ENCODE measurements at places on chromosomes 5 and 9.

GRCh38 chr5:54098267-54098666 is 212.1 kb downstream of the ARL15 start:
- DNase-seq, result no peak

DNA sequence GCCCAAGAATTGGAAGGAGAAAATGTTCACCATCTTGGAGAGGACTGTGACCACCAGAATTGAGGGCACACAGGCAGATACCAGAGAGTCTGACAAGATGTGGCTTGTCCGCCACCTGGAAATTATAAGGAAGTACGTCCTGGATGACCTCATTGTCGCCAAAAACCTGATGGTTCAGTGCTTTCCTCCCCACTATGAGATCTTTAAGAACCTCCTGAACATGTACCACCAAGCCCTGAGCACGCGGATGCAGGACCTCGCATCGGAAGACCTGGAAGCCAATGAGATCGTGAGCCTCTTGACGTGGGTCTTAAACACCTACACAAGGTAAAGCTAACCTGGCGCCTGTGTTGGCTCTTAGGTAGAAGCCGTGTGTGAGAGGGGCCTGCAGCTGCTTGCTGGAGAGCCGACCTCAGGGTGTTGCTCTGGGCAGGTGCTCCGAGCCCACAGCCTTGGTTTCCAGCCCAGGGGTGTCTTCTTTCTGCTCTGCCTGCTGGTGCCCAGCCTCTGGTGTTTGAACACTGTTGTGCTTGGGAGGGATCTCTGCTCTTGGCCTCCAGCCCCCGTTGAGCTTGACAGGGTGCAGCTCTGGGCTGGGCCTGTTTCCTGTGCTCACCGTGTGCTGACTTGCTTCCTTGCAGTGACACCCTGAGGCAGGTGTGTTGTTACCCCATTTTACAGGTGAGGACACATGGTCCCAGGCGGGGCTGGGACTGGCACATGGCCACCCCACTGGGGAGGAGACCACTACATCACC is 10.9 kb downstream of the EXOC3 start:
- no peak for DNase-seq

DNA sequence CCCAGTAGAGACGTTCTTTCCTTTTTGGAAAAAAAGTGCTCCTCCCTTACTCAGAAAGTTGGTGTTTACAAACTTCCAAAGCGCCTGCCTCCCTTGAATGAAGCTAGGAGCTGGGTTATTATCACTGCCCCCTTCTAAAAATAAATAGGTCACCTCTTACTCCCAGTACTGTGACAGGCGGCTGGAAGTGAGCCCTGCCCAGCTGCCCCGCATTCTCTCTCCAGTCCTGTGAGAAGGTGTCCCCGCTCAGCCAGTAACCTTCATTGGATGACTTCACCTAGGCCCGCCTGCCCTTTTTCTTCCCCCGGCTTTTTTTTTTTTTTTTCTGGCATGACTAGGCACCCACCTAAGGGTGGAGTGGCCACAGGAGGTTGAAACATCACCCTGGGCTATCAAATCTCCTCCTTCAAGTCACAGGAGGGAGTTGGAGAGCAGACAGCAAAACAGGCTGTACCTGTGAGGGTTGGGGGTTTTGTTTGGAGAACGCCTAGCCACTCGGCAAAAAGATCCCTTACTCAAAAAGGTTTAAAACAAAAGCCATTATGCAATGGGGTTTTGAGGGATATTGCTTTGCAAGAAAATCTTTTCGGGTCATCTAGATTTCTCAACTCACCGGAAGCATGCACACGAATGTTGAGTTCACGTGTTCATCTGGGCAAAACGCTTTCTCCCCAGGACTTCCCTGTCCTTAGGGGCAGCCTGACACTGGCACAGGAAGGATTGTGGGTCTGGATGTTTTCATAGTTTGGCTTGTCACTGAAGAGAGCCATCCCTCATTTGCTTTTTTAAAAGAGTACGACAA is 43.3 kb upstream of the ZNF622 start:
- DNase-seq, result no peak

DNA sequence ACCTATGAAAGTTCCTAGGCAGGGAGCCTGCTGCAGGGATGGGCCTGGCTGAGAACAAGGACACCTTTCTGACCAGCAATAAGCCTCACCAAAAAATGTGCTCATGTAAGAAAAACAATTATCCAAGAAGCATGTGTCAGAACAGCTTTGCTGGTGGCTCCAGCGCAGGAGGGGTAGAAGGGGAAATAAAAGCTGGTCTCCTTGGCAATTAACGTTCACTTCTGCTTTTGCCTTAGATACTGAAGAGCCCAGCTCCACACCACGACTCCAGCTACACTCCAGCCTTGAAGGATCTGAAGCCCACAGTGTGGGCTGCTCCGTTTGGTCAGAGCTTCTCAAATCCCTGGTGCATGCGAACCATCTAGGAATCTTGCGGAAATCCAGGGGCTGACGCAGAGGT is 107.6 kb upstream of the PHYKPL start:
- no peak for DNase-seq

GRCh38 chr5:123170061-123170460 is 81.0 kb downstream of the PRDM6 start:
- DNase-seq, result no peak

DNA sequence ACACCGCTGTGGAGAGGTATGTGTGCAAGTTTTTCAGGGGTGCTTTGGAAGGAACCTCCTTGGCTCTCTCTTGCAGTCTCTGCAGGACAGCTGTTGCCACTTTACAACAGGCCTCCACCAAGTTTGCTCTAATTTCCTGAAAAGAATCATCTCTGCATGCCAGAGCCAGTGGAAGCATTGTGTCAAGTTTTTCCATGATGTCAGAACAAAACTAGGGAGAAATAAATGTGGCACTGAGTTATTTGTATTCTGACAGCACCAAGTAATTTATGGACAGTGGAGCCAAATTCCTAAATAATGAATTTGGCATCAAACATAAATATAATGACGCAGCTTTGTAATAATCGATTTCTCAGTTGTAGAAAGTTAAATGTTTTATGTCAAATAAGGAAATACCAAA is 146.9 kb downstream of the KIAA0825 start:
- DNase-seq, result no peak

DNA sequence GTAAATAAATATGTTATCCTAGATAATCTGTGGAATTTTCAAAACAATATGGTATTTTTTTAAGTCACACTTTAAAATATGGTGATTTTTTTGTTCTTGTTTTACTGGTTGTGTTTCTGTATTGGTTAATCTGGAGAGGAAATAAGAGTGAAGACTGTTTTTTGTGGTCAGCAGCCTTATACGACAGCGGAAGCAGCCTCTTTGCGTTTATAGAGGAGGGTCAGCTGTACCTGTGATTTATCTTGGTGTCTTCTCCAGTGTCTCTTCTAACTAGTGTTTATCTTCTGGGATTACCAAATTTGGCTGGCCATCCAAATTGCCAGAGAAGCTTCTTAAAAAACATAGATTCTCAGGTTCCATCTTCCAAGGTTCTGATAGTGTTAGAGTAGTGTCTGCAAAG is 58.7 kb downstream of the ICE1 start:
- DNase-seq, result no peak

DNA sequence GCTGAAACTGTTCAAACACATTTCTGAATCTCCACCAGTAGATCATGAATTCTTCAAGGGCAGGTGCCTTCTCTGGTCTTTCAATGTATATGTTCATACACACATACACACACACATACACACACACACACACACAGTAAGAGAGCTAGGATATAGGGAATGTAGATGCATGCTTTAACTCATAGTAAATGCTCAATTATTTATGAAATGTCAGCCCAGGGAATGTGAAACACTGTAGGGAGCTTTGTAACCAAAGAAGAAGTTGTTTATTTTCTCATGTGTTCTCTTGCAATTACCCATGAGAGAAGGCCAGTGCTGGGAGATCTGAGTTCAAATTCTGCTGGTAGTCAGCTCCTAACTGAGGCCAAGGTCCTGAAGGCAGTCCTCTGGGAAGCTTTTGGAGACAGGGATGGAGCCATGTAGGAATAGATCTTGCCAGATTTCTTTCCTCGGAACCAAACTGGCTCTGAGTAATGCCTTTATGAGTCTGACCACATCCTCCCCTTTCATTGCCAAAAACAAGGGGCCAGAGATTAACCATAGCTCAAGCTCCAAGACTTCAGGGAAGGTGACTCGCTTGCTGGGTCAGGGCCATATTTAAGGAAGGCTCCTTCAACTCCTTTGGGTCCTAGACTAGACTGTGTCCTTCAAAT is 487.0 kb upstream of the TNC start:
- no peak for DNase-seq

DNA sequence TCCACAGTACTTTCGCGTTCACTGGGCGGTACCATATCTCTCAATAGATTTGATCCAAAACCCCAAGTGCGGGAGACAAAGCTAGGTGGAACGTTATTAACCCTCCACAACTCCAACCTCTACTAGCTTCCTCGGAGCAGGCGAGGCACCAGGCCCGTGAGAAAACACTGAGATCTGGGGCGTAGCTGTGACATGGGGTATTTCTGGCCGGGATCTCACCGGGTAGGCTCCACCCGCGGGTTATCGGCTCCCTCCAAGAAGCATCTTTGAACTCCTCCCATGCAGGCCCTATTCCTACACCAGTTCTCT is 350 bp upstream of the SLC25A46 start:
- DNase-seq, result no peak

DNA sequence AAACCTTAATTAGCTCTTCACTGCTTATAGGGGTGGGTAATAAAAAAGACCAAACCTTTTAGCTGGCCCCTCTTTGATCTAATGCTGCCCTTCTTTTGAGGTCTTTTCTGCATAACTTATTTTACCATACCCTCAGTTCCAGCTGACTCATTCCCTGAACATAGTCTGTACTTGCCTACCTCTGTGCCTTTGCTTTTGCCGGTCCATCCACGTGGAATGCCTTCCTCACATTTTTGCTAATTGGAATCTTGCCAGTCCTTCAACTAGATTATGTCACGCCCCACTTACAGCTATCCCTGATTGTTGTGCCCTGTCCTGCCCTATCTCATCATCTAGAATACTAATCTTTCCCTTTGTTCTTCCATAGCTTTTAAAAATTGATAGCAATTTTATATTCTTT is 44.2 kb downstream of the FAF2 start:
- no peak for DNase-seq

DNA sequence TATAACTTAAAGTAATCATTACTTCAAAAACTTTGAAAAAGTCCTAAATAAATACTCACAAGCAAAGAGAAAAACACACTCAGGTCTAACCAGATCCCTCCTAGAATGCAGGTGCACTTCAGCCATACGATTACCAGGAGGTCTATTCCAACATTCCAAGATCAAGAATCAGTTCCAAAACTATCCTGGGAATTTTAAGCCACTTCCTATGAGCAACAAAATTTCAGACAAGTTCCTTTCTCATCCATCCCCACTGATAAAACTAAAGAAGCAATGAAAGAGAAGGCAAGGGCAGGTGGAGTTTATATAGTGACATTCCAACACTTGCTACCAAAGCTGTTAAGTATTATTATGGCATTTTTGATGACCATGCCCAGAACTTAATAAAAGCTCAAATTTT is 29.6 kb downstream of the MLLT3 start:
- DNase-seq, result no peak

DNA sequence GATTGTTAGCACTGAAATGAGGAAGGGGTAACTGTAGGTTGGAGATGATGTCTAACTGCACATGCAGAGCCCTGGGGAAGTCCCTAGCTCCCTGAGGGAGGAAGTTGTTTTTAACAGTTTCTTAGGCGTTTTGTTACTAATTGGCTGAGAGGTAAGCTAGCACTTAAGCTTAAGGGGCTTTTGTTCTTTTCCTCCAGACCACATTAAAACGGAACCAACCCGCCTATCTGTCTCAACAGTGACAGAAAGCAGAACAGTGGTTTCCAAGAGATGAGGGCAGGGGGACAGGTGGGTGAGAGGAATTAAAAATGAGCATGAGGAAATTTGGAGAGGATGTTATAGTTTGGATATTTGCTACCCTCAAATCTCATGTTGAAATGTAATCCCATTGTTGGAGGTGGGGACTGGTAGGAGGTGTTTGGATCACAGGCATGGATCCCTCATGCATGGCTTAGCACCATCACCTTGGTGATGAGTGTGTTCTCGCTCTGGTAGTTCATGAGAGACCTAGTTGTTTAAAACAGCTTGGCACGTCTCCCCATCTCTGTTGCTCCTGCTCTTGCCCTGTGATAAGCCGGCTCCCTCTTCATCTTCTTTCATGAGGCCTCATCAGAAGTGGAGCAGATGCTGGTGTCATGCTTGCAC is 38.9 kb downstream of the LYRM7 start:
- DNase-seq, result no peak

DNA sequence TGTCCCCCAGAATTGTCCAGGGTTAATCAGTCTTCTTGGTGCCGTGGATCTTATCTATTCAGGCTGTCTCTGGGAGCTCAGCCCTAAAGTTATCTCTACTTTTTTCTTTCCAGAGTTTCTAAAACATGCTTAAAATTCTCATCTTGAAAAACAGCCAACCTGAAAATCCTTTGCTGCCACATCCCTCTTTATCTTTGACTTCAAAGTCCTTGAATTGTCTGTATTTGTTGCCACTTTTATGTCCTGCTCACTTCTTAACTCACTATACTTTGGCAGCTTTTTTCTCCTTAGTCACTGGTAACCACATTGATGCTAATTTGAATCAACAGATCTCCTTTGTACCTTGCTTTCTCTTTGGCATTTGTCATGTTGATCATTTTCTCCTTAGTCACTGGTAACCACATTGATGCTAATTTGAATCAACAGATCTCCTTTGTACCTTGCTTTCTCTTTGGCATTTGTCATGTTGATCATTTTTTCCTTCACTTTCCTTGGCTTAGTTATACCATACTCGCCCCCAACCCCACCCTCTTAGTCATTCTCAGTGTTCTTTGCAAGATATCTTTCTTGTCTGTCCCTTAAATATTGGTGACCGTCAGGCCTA is 8.5 kb downstream of the DMXL1 start:
- DNase-seq, result no peak

DNA sequence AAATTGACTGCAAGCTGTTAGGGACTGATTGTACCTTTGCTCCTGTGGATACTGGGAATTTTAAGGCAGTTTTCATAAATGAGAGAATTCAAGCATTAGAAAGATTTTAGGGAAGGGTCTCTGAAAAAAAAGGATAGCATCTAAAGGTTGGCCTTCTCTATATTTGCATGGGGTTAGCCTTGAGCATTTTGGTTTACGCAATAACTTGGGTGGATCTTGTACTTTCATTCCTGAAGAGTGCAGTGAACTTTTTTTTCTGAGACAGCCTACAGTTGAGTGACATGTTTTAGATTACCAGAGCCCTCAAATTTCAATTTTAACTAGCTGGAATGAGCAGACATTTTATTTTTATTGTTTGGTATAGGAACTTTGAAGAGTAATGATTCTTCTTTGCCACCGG is 91.6 kb upstream of the NR3C1 start:
- DNase-seq, result no peak

DNA sequence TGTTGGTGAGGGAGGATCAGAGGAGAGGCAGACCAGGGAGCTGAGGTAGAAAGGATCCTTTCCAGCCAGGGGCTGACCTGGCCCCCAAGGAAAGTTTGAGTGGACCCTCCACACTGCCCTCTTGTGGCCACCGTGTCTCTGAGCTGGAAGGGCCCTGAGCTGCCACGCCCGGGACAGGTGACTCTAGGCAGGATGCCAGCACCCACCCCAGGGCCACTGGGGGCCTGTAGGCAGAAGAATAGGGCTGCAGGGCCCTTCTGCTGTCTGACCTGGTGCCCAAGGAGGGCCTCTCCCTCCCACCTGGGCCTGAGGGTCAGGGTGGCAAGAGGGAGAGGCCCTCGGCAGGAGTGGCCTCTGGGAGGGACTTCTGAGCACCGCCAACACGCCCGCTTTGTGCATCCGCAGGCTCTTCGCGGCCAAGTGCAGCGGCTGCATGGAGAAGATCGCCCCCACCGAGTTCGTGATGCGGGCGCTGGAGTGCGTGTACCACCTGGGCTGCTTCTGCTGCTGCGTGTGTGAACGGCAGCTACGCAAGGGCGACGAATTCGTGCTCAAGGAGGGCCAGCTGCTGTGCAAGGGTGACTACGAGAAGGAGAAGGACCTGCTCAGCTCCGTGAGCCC is 76.8 kb downstream of the LMX1B start:
- DNase-seq, result peak; percentile 19
